ENCODE measurements at places on chromosomes 13 and 19. TPM values are rescaled to one million over a fixed set of nuclear protein-coding genes. Genes with fewer than 3 reads are reported as not detected.

DNA sequence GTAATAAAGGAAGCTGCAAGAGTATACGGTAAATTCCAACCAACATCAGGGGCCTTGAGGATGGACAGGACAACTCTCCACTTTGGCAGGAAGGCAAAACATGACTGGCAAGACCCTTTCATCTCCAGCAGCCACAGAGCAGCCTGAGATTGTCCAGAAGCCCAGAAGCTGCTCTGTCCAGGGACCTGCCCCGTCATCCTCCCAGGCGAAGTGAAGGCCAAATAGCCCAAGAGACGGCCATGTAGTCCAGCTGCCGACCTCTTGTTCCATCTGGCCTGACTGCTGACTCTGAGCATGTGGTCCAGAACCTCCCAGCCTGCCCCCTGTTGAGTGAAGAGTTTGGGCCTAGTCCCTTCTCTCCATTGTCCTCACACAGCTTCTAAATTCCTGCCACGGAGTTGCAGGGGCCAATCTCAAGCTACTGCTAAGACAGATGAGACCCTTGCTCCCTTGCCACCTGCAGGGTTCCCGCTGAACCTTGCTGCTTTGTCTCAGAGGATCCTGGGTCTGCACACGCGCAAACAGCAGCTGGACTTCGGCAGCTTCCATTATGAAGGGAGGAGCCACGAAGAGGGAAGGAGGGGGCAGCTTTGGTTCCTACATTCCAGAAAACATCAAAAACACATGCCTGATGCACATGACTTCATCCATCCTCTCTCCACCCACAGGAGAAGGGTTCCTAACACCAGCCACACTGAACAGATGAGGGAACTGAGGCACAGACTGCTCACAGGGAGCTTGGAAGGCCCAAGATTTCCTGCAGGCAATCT is 196.9 kb downstream of the KATNAL1 start:
- no peak for DNase-seq

DNA sequence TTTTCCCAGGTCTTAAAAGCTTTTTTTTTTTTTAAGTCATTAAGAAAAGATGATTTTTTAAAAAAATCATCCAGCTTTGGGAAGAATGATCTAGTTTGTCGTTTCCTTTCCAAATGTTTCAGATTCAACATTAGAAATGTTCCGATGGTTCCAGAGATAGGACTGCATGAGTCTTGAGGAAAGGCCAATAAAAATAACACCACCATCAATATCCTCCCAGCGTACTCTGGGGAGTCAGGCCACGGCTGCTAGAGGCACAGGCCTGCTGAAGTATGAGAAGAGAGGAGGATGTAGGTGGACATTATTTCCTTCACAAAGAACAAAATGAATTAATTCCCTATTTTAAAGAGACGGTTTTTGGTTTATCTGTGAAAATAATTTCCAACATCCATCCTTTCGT is 60.0 kb upstream of the SHISA2 start:
- no peak for DNase-seq

- DNase-seq = no peak
Measured at GRCh38 chr19:7293762-7294557, at the start of gene INSR. Gene INSR (minus strand): TSS chr19:7294414. CDS start chr19:7293891, 523 bp downstream.

- DNase-seq = no peak
Measured at GRCh38 chr13:110320645-110321044, 13.6 kb downstream of the COL4A2 start.

DNA sequence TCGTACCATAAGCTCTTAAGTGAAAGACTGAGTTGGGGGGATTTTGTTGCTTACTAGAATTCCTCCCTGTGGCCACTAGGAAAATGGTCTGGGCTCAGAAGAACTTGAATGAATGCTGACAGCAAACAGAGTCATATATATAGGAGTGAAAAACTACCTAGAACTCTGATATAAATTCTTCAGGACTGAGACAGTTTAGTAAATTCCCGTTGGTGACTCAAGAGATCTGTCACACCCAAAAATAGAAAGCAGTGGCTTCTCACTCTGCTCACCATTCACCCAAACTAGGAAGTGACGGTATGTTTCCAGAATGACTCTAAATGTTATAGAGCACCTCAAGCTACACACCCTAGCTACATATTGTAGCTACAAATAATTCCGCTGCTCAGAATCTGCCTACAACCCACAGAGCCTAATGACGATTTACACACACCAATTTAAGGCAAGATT is 116.2 kb downstream of the TBC1D4 start:
- DNase-seq = peak; percentile 52

The CYSLTR2 gene
- total RNA-seq = not detected

The CBLC gene
- 27.2 TPM for total RNA-seq

- no peak for DNase-seq
Measured at GRCh38 chr19:38780443-38780842, 7.1 kb upstream of the LGALS7 start.
